ENCODE measurements at places on chromosomes 2 and 18.

GRCh38 chr2:194319222-194319992 is 1337.6 kb upstream of the SLC39A10 start:
- DNase-seq = no peak

GRCh38 chr18:31626409-31626808 is 34.7 kb downstream of the TTR start:
- no peak for DNase-seq

DNA sequence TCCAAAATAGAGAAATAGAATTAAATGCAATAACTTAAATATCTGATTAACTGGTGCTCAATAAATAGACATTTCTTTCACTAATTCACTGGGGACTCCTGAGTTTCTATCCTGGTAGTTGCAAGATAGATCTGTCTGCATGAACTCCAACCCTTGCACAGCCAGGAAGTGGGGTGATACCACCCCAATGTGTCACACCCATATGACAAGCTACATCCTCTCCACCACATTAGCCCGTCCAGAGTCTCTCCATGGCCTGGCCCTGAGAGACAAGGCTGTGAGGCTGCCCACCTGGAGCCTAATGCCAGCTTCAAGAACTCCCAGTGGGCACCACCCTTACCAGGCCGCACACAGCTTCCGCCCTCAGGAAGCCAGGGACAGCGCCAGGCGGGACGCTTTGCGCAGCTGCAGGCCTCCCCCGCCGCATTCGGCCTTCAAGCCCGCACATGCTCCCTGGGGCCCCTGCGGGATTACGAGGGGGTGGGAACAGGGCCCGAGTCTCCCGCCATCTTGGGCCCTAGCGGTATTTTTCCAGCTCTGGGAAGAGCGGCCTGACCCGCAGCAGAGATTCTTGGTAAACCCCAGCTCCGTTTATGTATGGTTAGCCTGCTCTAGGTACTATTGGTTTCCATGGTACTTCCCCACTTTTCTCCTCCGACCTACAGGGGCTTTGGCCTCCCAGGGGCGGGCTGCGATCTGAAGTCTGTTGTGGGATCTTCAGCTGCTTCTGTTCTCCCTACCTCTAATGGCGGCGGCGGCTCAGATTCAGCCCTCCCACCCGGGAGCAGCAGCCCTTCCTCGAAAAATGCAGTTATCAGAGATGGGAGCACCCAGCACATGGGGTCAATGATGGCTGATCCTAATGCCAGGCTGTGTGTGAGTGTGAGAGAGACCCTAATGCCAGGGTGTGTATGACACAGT is at the start of gene TDRD15:
TDRD15 (plus strand) TSS at position 496 of the 921 bp plus-strand sequence. CDS start 13,500 bp downstream, outside the sequence.
- DNase-seq = no peak

- no peak for DNase-seq
Measured at GRCh38 chr2:101985793-101986164, 6.0 kb upstream of the IL1R2 start.

DNA sequence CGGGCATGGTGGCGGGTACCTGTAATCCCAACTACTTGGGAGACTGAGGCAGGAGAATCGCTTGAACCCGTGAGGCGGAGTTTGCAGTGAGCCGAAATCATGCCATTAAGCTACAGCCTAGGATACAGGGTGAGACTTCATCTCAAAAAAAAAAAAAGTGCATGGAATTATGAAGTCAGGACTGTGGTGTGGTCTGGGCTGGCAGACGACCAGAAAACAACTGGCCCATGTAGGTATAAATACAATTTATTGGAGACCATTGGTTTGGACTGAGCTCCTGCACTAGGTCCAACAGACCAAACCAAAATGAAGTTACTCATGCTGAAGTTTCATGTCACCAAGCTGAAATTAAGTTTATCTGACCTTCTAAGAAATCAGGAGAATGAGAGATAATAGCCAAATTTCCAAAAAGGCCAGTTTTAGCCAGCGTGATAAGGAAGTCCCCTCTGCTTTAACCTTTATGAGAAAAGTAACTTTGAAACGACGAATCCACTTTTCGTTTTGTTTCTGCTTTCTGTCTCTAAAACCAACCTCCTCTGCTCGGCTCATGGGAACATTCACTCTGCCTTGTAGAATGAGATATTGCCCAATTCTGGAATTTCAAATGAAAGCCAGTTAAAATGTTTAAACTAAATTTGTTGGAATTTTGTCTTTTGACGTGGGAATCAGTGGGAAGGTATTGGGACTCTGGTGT is 17.7 kb upstream of the RAB10 start:
- DNase-seq = no peak

All from stimulated activated CD4-positive, alpha-beta T cell treated with anti-CD3 and anti-CD28 coated beads, TNF-alpha, amount 100 ng/mL, for 24 hours (primary cell).